Hippocampal formation (tissue), 2 donors: ENCODE measurements at places on chromosomes 3 and 15.

GRCh38 chr3:73500321-73500720, 124.4 kb downstream of the PDZRN3 start:
- no peak for DNase-seq

- no peak for DNase-seq
Measured at GRCh38 chr3:111751961-111752360, 107.1 kb upstream of the PHLDB2 start.

DNA sequence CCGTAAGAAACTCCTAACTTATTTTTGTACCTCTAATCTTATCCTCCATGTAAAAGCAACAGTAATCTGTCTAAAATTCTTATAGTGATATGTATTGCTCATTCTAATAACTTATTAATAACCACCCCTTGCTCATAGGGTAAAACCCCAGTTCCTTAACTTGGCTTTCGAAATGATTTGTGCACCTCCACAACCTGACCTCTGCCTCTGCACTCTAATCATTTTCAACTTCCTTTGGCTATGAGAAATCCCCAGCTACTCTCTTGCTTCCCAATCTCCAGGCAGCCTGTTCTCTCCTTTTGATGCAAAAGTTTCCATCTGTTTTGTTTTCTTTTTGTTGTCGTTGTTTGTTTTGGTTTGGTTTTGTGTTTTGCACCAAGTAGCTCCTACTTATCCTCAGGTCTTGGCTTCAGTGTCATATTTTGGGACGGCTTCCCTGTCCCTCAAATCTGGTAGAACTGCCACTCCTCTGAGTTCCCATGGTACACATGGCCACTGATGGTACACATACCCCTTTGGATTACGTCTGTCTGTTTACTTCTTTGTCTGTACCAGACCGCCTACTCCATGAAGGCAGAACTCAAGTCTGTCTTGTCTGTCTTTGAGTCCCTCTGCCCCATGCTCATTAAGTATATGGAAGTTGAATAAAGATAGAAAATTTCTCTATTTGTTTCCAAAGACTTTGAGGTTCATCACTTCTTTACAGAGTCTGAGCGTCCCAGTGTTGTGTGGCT, 105.6 kb upstream of the TGFBR2 start:
- no peak for DNase-seq

GRCh38 chr3:64685800-64686445, 1.9 kb downstream of the ADAMTS9 start:
- DNase-seq, result peak; percentile 62

DNA sequence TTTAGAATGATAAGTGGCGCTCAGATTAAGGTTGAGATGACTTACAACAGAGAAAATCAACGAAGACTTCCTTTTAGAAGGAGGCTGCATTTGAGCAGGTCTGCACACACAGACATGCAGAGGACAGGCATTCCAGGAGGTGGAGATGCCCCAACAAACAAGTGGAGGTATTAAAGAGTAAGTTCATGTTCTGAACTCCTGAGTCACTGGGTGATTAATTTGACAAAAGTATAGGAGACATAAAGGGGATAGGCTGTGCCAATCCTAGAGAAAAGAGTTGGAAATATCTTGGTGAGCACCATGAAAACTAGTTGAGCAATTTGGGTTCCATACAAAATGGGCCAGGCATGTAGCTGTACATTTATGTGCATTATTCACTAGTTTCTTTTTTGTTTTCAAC, 33.5 kb upstream of the BCL6 start:
- no peak for DNase-seq

DNA sequence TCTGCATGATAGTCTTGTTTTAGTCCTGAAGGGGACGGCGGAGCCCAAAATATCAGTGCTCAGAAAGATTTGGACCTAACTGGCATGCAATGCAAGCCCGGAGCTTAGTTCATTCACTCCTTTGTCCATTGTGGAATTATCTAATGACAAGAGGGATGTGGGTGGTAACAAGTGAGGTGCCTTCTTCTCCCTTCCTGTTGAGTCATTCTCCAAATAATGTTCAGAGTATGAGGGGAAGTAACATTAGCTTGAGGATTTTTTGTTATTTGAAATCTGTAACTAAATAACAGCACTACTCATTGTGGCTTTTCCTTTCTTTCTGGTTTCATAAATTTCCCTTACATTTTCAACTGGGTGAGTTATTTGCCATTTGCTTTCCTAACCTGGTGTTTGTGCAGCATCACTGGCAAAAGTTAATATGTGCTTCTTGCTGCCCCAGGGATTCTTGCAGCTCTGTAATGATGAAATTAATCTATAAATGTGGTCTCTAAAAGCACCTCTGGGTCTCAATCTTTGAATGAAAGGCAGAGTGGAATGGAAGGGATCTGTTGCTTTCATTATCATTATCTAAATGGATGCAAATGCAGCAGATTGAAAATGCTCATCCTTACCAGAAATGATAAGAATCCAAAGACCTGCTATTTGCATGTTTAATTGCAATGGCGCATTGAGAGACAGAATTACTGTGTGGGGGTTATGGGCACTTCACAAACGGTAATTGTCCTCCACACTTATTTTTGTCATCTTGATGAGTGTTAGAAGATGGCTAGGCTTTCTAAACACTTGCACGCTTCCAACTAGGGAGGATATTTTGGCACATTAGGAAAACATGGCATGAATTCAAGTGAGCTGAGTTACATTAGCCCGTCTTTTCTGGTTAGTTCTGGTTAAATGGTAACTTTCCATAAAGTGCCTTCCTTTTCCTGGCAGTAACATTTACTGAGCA, 89.9 kb upstream of the MITF start:
- DNase-seq, result no peak

- no peak for DNase-seq
Measured at GRCh38 chr3:79339846-79340245, 428.0 kb downstream of the ROBO1 start.

GRCh38 chr15:68383161-68384074, 48.5 kb downstream of the ITGA11 start:
- no peak for DNase-seq

DNA sequence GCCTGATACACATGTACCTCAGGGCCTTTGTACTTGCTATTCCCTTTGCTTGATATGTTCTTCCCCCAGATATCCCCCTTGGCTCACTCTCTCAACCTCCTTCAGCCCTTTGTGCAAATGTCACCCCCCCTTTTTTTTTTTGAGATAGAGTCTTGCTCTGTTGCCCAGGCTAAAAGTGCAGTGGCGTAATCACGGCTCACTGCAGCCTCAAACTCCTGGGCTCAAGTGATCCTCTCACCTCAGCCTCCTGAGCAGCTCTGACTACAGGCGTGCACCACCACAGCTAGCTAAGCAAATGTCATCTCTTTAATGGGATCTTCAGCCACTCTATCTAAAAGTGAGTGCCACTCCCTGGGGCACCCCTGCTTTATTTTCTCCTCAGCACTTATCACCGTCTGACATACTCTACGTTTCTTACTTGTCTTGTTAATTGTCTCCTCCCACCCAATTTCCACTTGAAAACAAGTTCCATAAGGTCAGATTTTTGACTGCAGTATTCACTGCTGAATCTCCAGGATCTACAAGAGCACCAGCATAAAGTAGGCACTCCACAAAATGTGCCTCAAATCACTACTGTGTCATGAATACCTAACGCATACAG, 14.6 kb downstream of the IP6K2 start:
- DNase-seq, result no peak

GRCh38 chr3:191882289-191882688, 421.3 kb downstream of the PYDC2 start:
- no peak for DNase-seq

GRCh38 chr3:102125994-102126368, 276.7 kb downstream of the NFKBIZ start:
- DNase-seq, result no peak

DNA sequence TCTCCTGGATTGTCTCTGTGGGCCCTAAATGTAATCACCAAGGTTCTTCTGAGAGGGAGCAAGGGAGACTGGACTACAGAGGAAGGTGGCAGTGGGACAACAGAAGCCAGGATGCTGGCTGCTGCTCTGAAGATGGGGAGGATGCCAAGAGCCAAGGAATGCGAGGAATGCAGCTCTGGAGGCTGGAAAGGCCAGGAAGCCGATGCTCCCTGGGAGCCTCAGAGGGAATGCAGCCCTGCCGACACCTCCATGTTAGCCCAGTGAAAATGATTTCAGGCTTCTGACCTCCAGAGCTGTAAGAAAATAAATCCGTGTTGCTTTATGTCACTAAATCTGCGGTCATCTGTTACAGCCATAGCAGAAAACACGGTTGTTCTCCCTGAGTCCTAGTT, 44.1 kb downstream of the UMPS start:
- no peak for DNase-seq

GRCh38 chr3:40593351-40593750, 68.6 kb downstream of the ZNF621 start:
- DNase-seq, result no peak

DNA sequence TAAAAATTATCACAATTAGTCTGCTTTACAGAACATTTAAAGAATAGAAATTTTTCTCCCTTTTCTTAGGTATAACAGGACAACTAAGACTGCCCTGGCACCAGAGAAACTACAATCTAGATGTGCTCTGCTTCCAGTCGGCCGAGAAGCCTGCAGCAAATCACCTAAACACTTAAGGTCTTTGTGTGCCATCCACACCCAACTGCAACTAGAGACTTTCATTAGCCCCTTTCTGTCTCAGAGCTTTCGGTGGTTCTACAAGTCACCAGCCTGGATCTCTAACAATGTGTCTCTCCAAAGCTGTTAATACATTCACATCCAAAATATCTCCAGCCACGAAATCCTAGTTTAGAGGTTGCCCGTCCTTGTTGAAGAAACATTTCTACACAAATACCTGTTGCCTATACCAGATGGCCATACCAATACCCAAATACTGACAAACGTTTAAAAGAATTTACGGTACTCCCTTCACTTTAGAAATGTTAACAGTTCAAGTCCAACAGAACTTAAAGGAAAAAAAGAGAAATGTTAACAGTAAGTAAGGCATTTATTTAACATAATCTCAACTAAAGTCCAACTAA, 6.7 kb downstream of the PRC1 start:
- no peak for DNase-seq

GRCh38 chr3:122057671-122058070, 2.5 kb downstream of the CD86 start:
- DNase-seq, result no peak
